ENCODE measurements at places on chromosomes 5 and 9.

DNA sequence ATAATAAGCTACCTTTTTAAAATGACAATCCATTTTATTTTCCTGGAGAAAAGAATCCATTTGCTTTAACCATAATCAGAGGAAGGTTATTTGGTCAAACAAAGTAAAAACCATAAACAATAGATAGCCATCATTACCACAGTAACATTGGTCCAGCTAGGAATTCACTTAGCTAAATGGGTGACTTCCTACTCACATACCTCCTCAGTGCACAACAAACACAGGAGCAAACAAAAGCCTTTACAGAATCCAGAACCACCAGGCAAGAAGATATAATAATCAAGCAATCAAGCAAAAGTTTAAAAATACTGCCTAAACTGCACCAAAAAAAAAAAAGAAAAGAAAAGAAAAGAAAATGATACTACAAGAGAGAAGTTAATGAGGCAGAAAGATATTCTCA, 949 bp upstream of the IFNK start:
- no peak for DNase-seq

GRCh38 chr5:14353726-14354474, 210.8 kb downstream of the TRIO start:
- no peak for DNase-seq

DNA sequence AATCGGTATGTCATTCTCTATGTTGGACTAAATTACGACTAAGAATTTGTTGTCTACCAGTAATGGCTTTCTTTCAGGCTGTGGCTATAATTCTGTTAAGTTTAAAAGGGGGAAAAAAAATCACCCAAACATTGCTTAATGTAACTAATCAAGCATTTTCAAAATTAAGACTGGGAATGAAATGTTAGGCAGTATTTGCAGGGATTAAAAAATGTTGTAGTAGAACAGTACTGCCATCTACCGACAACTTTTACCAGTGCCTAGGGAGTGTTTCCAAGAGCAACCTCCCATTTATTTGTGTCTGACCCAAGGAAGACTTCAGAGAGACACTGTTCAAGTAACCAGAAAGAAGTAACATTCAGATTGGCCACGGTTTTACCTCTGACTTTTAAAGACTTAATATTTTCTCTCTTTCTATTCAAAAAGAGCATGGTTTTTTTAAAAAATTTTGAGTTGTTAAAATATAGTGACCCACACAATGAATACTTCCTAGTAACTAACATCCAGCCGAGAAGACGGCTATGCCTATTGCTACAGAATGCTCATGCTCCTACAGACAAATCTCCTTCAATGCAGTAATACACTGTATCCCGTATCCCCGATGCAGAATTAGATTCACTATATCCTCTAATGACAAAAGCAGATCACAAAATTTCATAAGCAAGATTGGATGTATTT, 92.4 kb downstream of the ARL15 start:
- DNase-seq = peak; percentile 50

DNA sequence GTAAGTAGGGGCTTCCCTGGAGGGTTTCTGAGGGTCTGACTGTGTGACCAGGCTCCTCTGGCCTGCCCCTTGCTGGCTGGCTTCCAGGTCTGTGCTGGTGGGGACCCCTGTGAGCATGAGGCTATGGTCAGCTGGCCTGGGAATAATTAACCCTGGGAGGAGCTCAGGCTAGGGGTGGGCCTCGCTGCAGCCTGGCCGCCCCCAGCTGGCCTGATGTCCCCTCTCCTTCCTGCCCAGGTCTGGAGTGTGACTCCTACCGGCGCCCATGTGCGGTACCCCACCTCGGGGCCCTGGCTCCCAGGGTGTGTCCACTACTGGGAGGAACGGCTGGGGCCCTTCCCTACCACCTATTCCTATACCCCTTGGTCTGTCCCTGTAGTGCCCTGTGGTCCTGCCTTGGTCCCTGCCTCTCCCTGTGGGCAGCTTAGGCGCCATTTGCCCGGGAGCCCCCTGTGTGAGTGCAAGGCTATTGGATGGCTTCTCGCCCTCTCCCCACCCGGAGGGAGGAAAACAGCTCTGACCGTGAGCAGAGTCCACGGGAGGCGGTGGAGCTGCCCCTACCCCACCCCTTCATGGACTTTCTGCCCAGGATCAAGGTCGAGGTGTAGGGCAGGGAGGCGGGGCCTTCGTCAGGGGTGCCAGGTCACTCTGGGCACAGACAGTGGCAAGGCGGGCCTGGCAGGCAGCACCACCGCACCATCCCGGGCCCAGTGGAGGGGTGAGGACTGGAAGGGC, 9.4 kb downstream of the RXRA start:
- DNase-seq = no peak

DNA sequence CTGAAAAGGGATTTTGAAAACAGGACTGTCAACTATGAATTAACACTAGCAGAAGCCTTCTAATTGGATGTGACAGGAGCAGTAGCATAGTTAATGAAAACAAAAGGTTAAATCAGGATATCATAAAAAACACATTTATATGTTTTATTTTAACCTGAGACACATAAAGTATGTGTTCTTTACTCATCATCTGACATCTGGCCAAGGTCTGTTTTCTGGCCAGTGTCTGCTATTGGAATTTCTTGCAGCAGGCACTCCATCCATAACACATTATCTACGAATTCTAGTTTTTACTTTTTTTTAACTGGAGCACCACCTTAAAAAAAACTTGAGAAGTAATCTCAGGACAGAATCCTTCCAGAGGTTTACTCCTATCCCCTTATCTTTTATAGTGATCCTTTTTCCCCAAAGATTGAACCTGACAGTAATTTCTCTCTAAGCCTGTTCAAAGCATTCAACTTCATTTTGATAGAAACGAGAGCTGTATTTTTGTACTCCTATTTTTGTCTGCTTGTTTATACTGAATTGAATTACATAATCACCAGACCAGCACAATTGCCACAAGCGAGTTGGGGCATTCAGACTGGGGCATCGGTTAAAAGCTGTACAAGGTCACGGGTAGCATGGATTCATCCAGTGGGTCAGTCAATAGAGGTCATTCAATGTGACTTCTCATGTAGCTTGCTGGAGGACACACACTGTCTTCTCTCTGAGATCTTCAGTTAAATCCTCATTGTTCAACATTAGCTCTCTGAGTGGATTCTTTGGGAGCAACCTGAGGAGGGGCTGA, 205.6 kb upstream of the CLINT1 start:
- no peak for DNase-seq

GRCh38 chr9:73116880-73117279, 34.8 kb upstream of the ANXA1 start:
- no peak for DNase-seq

- no peak for DNase-seq
Measured at GRCh38 chr5:167895899-167896659, 395.4 kb upstream of the WWC1 start.

DNA sequence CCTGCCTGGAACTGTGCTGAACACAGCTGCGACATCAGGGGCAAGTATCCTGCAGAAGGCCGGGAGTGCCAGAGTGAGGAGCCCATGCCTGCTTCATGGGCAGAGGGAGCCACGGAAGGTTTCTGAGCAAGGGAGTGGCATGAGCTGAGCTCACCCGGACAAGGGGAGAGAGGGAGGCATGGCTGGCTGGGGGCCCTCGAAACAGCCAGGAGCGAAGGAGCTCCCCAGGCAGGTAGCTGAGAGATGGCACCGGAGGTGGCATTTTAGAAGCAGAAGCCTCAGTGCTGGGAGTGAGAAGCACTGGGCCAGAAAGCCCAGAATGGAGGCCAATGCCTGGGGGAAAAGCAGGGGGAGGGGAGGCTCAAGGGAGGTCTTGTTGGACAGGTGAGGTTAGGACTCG, 56.9 kb upstream of the SARDH start:
- peak; percentile 27 for DNase-seq

GRCh38 chr9:111825468-111826145, 30.9 kb upstream of the SHOC1 start:
- DNase-seq = no peak

- DNase-seq = no peak
Measured at GRCh38 chr9:114288193-114289091, 34.5 kb upstream of the ORM1 start.

GRCh38 chr5:173420108-173420507, 91.9 kb upstream of the STC2 start:
- DNase-seq = no peak

GRCh38 chr9:136361754-136362449, 1.6 kb downstream of the DNLZ start:
- DNase-seq = no peak

GRCh38 chr5:26681861-26682260, 356.5 kb downstream of the CDH9 start:
- peak; percentile 68 for DNase-seq

DNA sequence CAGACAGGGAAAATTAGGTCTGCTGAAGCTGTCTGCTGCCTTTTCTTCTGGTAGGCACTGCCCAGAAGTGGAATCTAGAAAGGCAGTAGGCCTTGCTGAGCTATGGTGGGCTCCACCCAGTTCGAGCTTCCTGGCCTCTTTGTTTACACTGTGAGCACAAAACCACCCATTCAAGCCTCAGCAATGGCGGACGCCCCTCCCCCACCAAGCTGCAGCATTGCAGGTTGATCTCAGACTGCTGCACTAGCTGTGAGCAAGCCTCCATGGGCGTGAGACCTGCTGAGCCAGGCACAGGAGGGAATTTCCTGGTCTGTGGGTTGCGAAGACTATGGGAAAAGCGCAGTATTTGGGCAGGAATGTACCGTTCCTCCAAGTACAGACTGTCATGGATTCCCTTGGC, 18.5 kb downstream of the AGTPBP1 start:
- DNase-seq = no peak

DNA sequence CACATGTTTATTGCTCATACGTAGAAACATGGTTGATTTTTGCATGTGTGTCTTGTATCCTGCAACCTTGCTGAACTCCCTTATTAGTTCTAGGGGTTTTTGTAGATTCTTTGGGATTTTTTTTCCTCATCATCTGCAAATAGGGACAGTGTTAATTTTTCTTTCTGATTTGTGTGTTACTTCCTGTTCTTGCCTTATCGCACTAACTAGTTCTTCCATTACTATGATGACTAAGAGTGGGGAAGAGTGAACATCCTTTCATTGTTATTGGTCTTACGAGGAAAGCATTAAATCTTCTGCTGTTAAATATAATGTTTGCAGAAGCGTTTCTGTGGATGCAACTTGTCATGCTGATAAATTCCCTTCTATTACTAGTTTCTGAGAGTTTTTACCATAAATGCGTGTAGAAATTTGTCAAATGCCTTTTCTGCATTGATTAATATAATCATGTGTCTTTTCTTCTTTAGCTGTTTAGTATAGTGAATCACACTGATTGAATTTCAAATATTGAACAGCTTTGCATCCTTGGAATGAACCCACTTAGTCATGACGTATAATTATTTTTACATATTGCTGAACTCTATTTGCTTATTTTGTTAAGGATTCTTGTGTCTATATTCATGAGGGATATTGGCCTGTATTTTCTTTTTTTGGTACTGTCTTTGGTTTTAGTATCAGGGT, 32.1 kb upstream of the RNF130 start:
- no peak for DNase-seq

DNA sequence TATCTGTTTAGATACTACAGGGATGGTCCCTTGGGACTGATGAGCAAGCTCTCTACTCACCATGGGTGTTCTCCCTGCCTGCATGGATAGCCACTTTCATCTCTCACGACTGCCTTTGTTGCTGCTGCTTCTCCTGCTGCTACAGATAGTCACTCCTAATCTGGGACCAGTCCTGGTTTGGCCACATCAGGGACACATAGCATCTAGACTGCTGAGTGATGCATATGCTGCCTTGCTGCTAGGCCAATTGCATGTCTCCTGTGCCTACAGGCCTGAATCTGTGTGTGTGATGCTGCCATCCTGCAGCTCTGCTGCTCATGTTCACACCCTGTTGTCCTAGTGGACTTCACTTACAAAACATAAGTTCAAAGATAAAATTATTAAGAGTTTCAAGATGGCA, 297.1 kb downstream of the HCN1 start:
- no peak for DNase-seq

- DNase-seq = no peak
Measured at GRCh38 chr5:88741964-88742363, 141.0 kb downstream of the MEF2C start.
